ENCODE measurements at places on chromosomes 12 and 14.

DNA sequence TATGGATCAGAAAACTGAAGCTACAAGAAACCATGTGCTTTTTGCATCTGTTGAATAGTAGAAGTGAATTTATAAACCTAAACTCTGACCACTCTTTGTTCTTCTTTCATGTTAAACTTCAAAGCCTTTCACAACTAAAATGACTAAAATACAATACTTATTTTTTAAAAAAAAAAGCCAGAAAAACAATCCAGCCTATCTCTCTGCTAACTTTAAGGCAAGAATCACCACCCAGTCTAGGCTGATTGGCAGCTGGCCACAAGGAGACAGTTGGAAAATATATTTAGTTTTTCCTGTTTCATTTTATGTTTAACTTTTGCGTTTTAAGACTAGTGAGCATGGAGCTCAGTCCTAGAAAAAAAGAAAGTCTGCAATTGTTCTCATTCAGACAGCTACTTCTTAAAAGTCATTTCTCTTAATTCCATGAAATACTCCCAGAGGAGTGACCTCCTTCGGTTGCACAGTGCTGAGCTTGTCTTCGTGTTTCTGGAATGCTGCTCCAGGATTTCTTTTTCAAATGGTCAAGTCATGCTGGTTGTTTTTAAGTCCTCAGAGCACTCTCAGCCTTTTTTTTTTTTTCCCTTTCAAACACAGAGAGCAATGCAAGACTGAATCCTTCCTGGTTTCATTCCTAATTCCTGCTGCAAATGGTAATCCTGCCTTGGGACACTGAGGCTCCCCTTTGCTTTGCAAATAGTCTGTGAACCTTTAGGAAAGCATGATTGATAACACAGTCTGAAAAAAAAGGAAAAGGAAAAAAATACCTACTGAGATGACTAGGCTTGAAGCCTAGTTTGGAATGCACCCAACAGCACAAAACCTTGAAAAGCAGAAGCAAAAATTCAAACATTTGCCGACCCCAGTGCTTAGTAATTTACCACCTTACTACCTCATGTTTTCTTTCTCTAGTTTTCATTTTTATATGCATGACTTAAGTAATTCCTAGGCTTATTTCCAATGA, 233.3 kb upstream of the DAAM1 start:
- DNase-seq, result no peak

GRCh38 chr14:75428230-75429104, 645 bp downstream of the JDP2 start:
- DNase-seq, result peak; percentile 82

DNA sequence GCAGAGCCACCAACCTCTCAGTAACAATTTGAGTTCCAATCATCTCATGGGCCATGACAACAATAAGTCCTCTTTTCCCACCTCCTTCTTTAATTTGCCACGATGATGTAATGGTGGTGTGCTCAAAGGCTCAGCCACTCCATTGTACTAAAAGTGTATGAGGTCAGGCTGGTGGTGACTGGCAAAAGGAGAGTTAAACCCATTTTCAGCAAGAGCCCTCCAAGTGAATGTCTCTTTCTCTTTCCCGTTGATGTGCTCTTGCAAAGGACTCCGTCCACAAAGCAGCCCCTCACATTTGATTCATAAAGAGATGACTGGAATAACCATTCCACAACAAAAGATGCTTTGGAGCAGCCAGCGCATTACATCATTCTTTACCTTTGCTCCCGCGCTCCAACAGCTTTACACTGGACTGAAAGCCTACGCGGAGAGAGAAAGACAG, 41.6 kb downstream of the DUSP16 start:
- no peak for DNase-seq

DNA sequence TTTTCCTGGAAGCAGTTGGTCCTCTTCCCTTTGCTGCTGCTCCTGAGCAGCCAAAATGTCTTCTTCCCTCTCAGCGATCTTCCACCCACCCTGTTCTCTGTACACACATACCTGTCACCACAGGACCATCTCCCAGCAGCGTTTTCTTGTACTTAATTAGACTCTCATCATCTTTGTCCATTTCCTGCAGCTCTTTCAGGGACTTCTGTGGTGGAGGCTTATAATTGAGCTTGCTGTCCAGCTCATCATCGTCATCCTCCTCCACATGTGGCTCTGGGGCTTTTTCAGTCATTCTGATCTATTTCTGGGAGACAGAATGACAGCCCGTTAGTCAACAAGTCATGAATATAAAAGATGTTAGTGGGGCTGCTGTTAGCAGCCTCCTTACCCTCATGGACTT, 11.0 kb downstream of the ARHGDIB start:
- no peak for DNase-seq

DNA sequence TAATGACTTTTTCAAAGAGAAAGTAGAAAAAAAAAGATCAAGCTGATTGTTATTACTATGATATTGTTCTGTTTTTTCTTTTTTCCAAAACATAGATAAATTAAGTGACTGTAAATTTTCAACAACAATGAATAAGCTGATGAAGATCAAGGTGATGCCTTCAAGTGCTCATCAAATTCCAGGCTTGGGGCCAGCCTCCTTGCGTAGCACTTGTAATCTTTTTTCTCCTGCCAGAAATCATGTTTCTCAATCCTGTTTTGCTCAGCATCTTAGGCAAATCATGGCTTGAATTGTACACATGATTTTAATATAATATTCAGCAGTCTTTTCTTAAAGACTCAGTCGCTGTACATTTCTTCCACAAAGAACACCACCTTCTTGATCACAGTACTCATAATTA, 333.2 kb downstream of the NPAS3 start:
- DNase-seq, result no peak

- DNase-seq, result peak; percentile 40
Measured at GRCh38 chr14:96744262-96744661, 52.9 kb upstream of the VRK1 start.

DNA sequence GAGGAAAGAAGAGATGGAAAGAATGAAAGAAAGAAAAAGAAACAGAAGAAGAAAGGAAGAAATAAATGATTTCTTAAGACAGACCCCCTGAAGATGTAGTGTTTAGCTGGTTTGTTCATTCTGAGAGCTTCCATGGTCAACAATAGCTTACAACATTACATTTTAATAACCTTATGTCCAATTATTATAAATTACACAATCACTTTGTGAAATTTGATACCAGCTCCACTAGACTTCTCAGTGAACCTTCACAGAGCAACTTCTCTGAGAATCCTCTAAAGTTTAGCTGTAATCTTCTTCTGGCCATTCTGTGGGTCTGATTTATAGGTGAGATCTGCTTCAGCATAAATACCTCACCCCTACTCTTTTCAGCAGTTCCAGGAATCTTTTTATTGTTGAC, 27.9 kb downstream of the SIX1 start:
- DNase-seq, result no peak

GRCh38 chr14:104768437-104769323, 15.7 kb downstream of the SIVA1 start:
- peak; percentile 94 for DNase-seq

DNA sequence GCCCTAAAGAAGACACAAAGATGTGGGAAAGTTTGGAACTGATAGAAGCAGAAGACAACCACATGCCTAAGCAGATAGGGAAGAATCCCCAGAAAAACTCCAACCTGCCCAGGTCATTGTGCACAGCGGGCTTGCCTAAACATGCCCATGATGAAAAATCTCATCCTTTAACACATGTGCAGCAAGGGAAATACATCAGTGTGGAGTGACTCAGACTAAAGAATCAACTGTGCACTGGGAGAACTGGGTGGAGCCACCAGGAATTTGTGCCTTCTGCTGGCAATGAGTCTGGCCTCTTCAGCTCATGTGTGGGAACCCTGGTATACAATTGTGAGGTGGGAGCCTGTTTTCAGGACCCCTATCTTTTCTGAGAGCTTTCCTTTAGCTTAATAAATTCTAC, 398.5 kb downstream of the FSCB start:
- DNase-seq, result no peak

GRCh38 chr12:123741937-123742572, 20.0 kb upstream of the DNAH10 start:
- no peak for DNase-seq

- peak; percentile 80 for DNase-seq
Measured at GRCh38 chr12:69154585-69155363, 84.6 kb upstream of the CPSF6 start.

DNA sequence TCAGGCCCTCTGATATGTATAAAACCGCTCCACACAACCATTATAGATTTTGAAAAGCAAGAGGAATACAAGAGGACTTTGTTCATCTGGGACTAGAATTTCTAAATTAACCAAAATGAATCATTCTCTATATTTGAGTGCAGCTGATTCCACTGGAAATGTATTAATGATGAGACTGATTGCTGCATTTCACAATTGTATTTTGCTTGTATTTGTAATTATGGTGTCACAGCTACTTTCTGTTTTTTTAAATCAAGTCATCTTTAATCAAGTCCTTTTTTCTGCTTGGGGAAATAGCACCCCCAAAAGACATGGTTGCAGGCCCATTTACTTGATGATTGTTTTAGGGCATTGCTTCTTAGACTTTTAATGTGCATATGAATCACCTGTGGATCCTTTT, 162.4 kb downstream of the KICS2 start:
- DNase-seq, result no peak

- no peak for DNase-seq
Measured at GRCh38 chr14:28952666-28953065, 186.1 kb downstream of the FOXG1 start.

GRCh38 chr14:77014004-77014604, 14.4 kb downstream of the IRF2BPL start:
- DNase-seq, result peak; percentile 87

DNA sequence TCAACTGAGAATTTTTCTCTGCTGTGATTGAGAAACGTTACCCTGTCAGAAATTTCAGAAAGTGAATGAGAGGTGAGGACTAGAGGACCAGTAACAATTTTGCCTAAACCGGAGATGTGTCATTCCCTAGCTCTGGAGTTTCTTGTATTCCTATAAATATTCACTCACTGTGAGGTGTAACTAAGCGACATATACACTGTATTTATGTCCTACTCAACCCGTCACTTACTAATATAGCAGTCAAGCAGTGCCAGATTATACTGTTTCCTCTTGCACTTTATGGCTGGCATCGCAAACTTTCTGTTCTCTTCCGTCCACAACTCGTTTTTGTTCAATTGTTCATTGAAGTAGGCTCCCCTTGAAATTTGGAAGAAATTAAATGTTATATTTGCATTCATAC, 192.9 kb downstream of the NOVA1 start:
- DNase-seq, result no peak

- no peak for DNase-seq
Measured at GRCh38 chr12:106054049-106054448, 84.7 kb downstream of the NUAK1 start.

DNA sequence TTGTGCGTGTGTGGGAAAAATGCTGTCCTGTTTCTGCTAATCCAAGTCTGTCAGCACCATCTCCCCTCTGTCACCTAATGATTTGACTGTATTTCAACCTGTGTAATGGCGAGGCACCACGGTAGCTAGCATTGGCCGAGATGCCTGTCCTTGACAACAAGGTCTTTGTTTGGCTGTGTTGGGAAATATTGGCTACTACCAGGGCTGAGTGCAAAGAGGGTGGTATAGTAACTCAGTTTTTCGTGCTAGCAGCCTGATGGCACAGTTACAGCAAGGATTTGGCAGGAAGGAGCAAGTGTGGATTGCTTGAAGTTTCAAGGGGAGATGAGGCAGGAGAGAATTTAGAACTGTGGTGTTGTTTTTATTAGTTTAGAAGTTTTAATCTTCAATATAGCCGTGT, 440.3 kb upstream of the RGS6 start:
- no peak for DNase-seq

- DNase-seq, result no peak
Measured at GRCh38 chr14:68526512-68527091, 266.3 kb downstream of the ZFP36L1 start.

DNA sequence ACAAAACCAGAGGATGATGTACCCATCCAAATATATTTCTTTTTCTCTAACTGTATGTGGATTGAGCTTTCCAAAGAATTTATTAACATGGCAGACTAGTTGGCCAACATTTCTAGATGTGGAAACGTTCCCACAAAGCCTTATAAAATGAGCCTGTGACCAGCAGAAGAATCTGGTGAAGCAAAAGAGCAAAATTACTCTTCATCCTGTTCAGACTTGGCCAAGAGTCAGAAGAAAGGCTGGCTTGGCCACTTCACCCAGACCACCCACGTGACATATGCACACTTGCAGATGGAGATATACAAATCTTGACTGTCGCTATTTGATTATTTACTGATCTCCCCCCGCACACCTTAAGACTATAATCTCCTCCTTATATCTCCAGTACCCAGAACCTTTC, 96.7 kb downstream of the NUAK1 start:
- no peak for DNase-seq

- no peak for DNase-seq
Measured at GRCh38 chr14:98909251-98909944, 362.6 kb downstream of the BCL11B start.

- DNase-seq, result no peak
Measured at GRCh38 chr12:48005750-48006021, 1.4 kb upstream of the COL2A1 start.

DNA sequence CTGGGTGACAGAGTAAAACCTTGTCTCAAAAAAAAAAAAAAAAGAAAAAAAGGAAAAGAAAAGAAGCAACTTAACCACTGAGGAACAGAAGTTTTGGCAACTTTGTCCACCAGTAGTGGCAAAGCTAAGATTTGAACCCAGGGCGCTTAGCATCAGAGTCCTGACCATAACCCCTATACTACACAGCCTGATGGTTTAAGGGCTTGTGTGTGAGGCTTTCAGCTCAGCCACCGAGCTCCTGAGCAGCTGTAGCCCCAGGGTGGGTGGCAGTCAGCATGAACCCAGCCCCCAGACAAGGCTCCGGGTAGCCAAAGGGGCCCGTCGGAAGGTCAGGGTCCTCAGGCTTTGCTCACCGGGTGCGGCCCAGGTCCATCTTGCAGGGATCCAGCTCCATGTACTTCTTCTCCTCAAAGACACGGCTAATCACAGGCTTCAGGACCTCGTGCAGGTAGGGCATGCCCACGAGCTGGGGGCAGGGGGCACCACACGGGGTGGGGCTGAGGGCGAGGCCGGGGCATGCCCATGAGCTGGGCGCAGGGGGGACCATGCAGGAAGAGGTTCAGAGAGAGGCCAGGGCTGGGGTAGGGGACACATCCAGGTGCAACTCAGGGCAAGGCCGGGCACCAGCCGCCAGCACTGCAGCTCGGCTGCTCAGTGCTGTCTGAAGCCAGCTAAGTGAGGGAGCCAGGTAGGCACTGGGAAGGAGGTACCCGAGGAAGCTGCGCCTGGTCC, 20.9 kb downstream of the RASAL1 start:
- DNase-seq, result no peak

- DNase-seq, result no peak
Measured at GRCh38 chr14:92122351-92122677, 545 bp downstream of the CPSF2 start.

DNA sequence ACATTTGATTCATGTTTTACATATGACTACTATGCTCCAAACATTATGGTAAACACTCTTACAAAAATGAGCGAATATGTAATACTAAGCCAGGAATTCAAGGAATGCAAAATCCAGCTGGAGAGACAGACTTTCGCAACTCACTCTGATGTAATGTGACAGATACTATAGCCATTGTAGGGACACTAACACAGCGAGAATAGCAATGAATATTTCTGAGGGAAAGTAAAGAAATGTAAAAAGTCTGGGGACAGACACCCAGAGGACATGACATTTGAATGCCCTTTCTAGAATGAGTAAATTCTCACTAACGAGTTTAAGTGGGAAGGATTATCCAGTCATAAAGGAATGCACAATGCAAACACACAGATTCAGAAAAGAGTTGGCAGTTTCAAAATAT, 121.9 kb downstream of the PIK3C2G start:
- no peak for DNase-seq

All from sigmoid colon (tissue), 7 donors.